ENCODE measurements at places on chromosomes 5 and 9. TPM values are rescaled to one million over a fixed set of nuclear protein-coding genes. Genes with fewer than 3 reads are reported as not detected.
A peak's percentile ranks its signal among the peaks of the same experiment; 100 is the strongest.

DNA sequence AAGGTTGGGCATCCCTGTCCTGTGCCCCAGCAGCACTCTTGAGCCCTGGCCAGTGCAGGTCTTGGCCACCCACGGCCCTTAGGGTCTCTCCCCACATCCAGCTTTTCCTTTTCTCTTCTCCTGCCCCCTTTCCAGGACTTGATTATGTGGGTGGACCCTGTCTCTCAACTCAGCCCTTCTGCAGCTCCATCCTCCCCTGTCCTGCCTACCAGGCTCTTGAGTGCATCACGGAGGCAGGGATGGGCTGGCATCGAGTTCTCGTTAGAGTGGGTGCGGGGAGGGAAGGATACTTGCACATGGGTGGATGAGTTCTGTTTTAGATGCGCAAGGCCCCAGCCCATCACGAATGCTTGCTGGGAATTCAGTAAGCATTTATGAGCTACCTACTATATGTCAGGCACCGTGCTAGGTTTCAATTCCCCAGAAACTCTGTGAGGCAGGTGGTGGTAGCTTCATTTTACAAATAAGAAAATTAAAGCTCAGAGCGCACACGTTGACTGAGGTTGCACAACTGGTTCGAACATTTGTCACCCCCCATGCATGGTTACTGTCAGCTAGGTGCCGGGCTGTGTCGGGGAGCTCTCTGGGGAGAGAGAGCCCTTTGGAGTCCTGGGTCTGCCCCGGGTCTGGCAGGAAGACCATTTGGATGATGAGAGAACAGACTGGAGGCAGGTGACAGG, 144.6 kb upstream of the PITX1 start:
- DNase-seq: no peak

Gene GPR150
- polyA plus RNA-seq: 3.1 TPM

GRCh38 chr9:71752928-71753327, 15.4 kb downstream of the CEMIP2 start:
- DNase-seq: no peak

- DNase-seq: no peak
Measured at GRCh38 chr5:152505442-152506042, 100.5 kb upstream of the NMUR2 start.

Gene C5orf46
- not detected for polyA plus RNA-seq

GRCh38 chr9:97908705-97909104, 13.6 kb downstream of the TRMO start:
- DNase-seq: no peak

DNA sequence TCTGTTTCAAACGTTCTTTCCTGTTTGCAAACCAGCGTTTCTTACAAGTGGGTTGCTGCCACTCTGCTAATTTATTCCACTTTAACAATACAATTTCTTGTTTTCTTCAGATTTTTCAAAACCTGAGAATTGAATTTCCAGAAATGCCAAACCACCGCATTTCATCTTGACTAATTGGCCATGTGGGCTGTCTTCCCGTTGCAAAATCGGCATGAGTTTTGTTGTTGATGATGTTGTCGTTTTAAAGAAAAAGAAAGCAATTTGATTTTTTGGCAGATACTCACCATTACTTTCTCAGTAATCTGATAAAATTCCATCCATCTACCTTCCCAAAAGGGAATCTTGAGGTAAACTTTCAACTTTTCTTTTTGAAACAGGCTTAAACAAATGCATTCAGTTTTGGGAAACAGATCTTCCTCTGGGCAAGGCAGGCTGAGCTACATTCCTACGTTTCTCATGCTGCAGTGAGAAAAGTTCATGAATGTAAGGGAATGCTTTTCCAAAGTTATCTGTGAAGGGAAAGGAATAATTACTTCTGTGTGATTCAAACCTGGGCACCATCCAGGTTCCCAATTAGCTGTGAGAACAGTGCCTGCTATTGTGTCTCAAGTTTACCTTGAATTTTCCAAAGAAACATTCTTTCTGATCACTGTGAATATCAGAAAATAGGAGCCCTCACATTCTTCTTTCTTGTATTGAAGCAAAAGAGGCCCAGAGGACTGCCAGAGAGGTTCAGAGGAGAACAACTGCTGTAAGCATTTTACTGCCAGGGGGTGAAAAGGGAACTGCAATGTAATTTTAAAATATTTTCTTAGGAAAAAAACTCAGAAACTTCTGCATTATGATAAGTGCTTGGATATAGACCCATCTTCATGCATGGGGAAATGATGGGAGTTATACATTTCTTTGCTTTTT, 100.7 kb upstream of the TUT7 start:
- DNase-seq: no peak

- DNase-seq: no peak
Measured at GRCh38 chr5:9605041-9605838, 24.9 kb downstream of the TAS2R1 start.

Gene ITK
- 141 TPM for polyA plus RNA-seq

Gene ZNF454
- polyA plus RNA-seq: not detected

GRCh38 chr9:126631254-126631653, 17.5 kb downstream of the LMX1B start:
- no peak for DNase-seq

Gene SLC36A2
- polyA plus RNA-seq: not detected

DNA sequence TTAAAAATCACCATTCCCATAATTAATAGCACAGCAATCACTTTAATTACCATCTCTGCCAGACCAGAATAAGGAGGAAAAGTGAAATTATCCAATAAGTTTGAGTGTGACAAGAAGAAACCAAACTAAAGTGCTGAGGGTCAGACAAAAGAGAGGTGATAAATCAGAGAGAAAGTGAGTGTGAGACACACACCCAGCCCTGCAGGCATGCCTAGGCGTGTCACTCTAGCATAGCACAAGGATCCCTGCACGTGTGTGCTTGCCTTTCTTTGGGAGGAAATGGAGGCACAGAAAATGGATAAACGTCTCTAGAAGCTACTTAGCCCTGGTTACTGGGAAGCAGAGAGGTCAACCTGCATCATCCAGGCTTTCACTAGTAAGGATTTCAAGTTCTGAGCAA, 56.2 kb downstream of the SEMA6A start:
- no peak for DNase-seq

Gene PCDHB3
- not detected for polyA plus RNA-seq

GRCh38 chr5:177595026-177595585, 3.1 kb downstream of the TMED9 start:
- DNase-seq: no peak

GRCh38 chr9:127613583-127613954, 1.5 kb downstream of the STXBP1 start:
- no peak for DNase-seq

Gene PCDHGA7
- polyA plus RNA-seq: not detected

Gene GGTA1
- polyA plus RNA-seq: not detected

- DNase-seq: no peak
Measured at GRCh38 chr9:137311171-137311985, 9.3 kb upstream of the NRARP start.

Gene FGF1
- polyA plus RNA-seq: not detected

- no peak for DNase-seq
Measured at GRCh38 chr9:79812507-79813257, 240.9 kb downstream of the TLE4 start.

Gene SH2D3C
- polyA plus RNA-seq: 8.7 TPM

DNA sequence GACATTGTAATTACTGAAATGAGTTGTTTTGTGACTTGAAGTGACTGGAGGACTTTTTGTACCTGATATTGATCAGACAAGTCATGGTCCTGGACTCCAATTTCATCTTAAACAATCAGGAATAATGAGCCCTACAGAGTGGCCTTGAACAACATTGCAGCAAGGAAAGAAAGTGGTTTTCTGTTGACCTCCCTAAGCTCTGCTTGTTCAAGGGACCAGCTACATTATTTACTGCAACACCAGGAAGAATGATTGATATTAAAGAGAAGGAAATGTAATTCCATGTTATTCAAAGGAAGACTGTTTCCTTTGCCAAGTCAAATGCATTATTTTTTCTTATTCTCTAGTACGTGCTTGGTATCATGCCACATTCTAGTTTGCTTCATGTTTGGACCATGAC, 22.6 kb downstream of the ENTREP1 start:
- DNase-seq: no peak

Gene BTNL8
- not detected for polyA plus RNA-seq

DNA sequence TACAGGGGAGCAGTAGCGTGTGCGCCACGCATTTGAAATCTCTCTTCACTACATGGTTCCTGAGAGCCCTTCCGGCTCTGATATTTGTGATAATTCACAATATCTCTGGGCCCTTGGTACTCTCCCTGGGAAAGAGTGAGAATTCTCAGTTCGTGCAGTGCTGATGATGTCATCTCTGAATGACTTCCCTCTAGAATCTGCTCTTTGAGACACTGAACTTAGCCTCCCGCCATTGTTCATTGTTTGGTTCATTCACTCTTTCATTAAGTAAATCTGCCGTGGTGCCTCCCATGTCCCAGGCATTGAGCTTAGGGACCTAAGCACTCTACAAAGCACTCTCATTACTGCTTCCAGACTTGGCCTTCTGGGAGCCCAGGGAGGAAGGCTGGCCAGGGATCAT, 94.0 kb downstream of the PPARGC1B start:
- DNase-seq: no peak

Gene TLR4
- polyA plus RNA-seq: 0.08 TPM

- DNase-seq: peak; percentile 81
Measured at GRCh38 chr9:33445389-33446239, 1.8 kb downstream of the AQP3 start.

DNA sequence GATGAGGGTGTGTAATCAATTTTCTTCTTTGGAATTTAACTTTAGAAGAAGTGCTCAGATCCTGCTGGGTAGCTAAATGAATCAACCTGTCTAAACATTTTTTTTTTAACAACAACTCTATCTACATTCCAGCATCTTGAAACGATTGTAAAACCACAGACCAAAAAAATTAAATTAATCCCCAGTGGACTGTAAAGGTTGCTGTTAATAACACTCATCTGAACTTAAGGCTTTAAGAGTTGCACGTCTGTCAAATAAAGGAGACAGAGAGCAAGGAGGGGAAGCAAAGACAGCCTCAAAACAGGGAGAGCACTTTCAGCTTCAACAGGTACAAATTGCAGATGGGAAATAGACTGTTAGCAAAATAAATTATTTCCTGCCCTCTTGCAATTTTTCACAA, 548.5 kb downstream of the DTWD2 start:
- no peak for DNase-seq

Gene TSSK1B
- polyA plus RNA-seq: not detected

GRCh38 chr5:16871746-16872339, 64.2 kb downstream of the MYO10 start:
- no peak for DNase-seq

DNA sequence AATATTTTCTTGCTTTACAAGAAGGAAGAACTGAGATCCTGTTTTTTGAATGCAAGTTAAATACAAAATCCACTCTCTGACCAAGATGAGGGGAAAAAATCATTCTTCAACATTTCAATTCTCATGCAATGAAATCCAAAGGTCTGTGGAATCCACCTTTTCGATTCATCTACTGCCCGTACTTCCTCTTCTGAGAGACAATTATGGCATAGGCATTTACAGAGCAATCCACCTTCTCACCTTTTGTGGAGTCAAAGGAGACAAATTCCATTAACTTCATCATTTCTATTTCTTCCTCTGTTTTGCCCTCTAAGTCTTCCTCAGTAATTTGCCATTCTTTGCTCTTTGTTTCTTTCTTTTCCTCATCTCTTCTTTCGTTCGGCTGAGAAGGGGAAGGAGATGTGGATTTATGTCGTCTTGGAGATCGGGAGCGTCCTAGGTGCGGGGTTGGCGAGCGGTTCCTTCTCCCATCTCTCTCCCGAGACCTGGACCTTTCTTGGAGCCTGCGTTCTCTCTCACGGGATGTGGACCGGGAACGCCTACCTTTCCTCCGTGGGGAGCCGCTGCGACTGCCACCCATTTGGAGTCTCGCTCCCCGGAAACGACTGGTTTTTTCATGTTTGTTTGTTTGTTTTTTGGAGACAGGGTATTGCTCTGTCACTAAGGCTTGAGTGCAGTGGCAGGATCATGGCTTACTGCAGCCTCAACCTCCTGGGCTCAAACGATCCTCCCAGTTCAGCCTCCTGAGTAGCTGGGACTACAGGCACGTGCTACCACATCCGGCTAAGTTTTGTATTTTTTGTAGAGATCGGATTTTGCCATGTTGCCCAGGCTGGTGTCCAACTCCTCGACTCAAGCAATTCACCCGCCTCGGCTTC, 24.3 kb upstream of the AFF4 start:
- DNase-seq: no peak

Data from CD4-positive, alpha-beta memory T cell (primary cell).